ENCODE measurements at places on chromosomes 2 and 18. TPM values are rescaled to one million over a fixed set of nuclear protein-coding genes. Genes with fewer than 3 reads are reported as not detected.

KCNG2 gene
- 0.19 TPM for polyA plus RNA-seq

GRCh38 chr2:44441200-44441599, 79.5 kb downstream of the CAMKMT start:
- DNase-seq, result no peak

GRCh38 chr2:120587279-120587996, 148.2 kb upstream of the GLI2 start:
- DNase-seq, result no peak

NFATC1 gene
- polyA plus RNA-seq, result 8.2 TPM

GCG gene
- polyA plus RNA-seq, result not detected

DNA sequence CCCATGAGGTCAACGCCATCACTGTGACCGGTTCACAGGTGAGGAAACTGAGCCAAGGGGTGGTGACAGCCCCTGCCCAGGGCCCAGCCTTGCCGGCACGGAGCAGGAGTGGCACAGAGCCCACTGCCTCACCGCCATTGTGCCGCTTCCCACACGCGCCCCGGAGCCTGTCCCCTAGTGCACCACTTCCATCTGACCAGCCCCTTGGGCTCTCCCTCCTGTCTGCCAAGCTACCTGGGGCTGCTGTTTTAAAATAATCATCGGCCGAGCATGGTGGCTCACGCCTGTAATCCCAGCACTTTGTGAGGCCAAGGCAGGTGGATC, 49.7 kb upstream of the GLI2 start:
- DNase-seq, result no peak

GRCh38 chr2:237541243-237541642, 25.1 kb upstream of the PRLH start:
- DNase-seq, result no peak

FAM237A gene
- polyA plus RNA-seq, result not detected

- DNase-seq, result no peak
Observed at GRCh38 chr2:10784719-10785118, 27.9 kb downstream of the PDIA6 start.

DNA sequence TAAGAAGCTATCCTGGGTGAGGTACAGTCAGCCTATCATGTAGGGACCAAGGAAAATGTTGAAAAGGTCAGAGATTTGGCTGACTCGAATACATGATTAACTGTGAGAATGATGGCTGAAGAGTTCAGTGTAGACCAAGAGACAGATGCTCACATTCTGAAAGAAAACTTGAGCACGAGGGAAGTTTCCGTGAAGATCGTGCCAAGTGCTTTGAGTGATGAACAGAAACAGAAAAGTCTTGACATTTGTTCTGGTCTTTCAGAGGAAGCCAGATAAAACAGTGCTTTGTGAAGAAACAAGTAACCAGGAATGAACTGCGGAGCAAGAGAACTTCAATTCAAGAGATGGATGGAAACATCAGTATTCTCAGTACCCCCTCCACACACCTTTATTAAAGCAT, 500.3 kb upstream of the SMIM21 start:
- no peak for DNase-seq

DNA sequence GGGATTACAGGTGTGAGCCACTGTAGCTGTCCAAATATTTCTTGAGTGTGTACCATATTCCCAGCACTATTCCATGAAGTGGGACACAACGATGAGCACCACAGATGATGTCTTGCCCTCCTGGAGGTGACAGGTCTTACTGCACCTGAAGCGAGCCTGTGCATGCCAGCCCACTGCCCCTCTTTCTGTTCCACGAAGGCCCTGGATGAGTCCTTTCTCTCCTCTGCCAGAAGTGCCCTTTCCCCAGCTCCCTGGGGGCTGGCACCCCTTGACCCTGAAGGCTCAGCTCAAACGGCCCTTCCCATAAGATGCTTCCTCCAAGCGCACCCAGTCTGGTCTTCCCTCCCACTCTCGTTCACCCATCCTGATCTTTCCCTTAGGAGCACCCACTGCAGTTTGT, 5.5 kb downstream of the ATP6V1B1 start:
- DNase-seq, result no peak

- no peak for DNase-seq
Observed at GRCh38 chr2:74072565-74072964, 75.1 kb downstream of the BOLA3 start.

DTNA gene
- 8.9 TPM for polyA plus RNA-seq

XPO1 gene
- 265 TPM for polyA plus RNA-seq

TFCP2L1 gene
- 1.0 TPM for polyA plus RNA-seq

DNA sequence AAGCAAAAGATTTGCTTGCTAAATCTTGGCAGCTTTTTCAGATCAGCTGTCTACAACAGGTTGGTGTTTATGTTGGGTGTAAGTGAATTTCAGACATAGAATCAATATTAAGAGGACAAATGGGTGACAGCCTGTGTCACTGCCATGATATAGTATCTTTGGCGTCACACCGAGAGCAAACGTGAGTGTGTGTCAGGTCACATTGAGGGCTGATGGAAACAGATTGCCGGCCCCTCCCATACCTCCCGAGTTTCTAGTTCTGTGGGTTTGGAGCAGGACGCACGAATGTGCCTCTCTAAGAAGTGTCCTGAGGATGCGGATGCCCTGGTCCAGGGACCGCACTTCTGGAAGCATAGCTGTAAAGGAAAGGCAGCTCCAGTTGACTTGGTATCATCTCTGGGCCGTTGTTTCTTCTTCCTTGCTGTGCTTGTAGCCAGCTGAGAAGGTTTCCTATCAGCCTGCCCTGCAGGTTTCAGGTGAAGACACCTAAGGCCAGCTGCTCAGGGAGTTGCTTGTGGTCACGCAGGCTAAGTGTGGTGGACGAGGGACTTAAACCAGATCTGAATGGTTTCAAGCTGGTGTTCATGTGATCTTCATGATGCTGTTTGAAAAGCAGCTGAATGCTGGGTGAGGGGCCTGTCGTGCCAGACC, 6.4 kb downstream of the AGAP1 start:
- no peak for DNase-seq

- no peak for DNase-seq
Observed at GRCh38 chr18:57334383-57334782, 18.0 kb upstream of the ST8SIA3 start.

DNA sequence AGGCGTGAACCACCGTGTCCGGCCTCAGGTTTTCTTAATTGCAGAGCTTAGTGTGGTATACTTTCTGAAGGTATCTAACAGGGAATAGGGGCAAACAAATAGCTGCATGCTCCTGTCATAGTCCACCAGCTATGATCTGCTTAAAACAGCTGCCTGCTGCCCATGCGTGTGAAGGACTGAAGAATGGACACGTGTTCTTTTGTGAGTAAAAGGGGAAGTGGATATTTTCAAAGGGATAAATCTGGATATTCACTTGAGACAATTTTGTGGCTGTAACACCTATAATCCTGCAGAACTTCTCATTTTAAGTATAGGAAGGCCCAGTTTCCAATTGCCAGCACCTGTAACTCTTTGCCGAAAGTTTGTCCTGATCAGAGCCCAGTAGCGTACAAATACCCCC, 44.7 kb downstream of the TRPM8 start:
- no peak for DNase-seq

- no peak for DNase-seq
Observed at GRCh38 chr2:236254001-236254400, 10.2 kb downstream of the ASB18 start.

DNA sequence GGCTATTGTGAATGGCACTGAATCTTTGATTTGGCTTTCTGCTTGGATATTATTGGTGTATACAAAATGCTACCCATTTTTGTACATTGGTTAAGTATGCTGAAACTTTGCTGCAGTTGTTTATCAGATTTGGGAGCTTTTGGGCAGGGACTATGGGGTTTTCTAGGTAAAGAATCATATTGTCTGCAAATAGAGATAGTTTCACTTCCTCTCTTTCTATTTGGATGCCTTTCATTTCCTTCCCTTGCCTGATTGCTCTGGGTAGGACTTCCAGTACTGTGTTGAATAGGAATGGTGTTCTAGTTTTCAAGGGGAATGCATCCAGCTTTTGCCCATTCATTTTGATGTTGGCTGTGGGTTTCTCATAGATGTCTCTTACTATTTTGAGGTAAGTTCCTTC, 489.1 kb upstream of the LRATD1 start:
- DNase-seq, result no peak

DNA sequence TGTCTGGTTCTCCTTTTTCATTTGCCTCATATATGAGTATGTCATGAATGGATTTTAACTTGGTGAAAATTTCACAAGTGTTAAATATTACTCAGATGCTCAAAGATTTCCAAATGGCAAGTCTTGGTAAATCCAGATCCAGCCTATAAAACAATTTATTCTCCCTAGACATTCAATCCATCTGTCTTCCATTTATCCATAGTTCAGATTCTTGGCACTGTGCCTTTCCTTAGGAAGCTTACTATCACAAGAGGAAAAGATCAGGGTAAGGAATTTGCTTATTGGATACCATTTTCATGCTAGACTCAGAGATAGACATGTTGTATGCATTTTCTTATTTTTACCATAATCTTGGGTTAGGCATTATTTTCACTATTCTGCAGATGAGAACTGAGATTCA, 72.5 kb upstream of the LRRTM1 start:
- no peak for DNase-seq

DUSP19 gene
- polyA plus RNA-seq, result 5.8 TPM

MAPK4 gene
- 1.7 TPM for polyA plus RNA-seq

- DNase-seq, result no peak
Observed at GRCh38 chr18:13514558-13514957, 211.8 kb downstream of the FAM210A start.

- no peak for DNase-seq
Observed at GRCh38 chr2:219789476-219789875, 162.0 kb downstream of the SLC4A3 start.

HSBP1L1 gene
- 26.9 TPM for polyA plus RNA-seq

- DNase-seq, result no peak
Observed at GRCh38 chr2:218748741-218749441, 33.1 kb upstream of the CYP27A1 start.

- no peak for DNase-seq
Observed at GRCh38 chr2:59665021-59665420, 888.4 kb downstream of the BCL11A start.

NAT8 gene
- 0.89 TPM for polyA plus RNA-seq

- no peak for DNase-seq
Observed at GRCh38 chr2:68091439-68092034, 28.7 kb upstream of the C1D start.

DNA sequence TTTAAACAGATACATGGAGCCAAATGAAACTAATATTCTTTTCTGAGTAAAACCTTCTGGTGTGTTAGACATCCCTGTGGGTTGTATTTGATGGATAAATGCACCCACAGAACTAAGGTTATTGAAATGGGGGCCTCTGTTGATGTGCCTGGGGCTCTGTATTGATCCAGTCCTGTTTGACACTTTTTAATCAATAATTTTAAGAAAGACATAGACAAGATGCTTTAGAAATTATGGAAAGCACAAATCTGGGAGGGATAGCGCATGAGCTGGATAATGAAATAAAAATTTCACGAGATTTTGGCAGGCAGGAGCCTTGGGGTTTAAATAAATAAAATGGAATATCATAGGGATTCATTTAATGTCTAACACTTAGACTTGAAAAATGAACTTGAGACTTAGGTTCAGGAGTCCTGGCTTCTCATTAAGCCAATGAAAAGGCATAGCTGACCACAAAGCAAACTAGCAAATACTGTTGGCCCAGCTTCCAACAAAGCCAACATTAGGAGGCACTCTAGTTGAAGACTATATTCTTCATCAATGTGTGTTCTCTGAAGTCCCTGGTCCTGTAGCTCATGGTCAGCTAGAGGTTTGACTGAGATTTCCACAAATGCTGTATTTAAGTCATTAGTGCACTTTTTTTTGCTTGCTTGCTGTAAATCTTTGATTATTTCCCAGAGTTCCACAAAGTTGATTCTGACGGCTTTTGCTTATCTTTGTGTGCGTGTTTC, 64.2 kb upstream of the SH3RF3 start:
- no peak for DNase-seq

DNA sequence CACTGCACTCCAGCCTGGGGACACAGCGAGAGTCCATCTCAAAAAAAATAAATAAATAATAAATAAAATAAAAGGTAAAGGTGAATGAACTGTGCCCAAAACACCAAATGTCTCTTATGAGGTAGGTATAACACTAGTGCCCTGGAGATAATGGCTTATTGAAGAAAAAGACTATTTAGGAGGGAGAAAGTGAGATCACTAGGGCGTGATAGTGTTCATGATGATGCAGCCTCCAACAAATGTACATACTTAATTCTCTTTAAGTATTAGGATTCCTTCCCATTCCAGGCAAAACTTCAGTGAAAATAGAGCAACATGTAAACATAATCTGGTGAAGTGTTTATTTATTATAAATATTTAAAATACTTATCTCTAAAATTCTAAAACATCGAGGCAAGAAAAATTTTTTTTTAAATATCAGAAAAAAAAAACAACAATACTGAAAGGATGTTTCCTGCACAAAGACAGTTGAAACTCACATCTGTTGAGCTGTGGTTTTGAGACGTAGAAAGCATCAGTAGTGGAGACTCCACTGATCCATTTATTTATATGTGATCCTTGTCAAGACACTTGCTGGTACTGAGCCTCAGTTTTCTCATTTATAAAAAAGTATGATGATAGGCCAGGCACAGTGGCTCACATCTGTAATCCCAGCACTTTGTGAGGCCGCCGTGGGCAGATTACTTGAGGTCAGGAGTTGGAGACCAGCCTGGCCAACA, 183.3 kb downstream of the LRP1B start:
- no peak for DNase-seq

- DNase-seq, result no peak
Observed at GRCh38 chr2:176960736-176961520, 251.7 kb upstream of the HNRNPA3 start.

GRCh38 chr2:108621087-108621559, 86.9 kb downstream of the LIMS1 start:
- no peak for DNase-seq

GRCh38 chr18:55513161-55513560, 74.8 kb downstream of the TCF4 start:
- DNase-seq, result no peak

C2orf76 gene
- polyA plus RNA-seq, result 20.8 TPM

SPIRE1 gene
- 32.5 TPM for polyA plus RNA-seq

GRCh38 chr2:165953306-165953654, 296 bp downstream of the TTC21B start:
- no peak for DNase-seq

DNA sequence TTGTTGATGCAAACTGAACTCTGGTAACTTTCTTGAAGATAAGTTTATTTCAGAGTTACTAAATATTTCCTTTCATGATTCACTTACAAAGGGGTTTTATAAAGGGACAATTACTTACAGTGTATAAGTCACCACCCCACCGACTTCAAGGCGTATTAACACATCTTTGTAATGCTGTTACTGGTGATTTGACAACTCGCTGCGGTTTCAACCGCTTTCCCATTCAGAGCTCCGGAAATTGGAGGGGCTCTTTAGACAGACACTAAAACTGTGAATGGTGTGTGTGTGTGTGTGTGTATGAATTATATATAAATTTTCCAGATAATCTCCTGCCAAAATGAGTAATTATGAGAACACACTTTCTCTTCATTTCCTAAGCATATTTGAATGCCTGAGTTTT, 4.9 kb downstream of the TM4SF20 start:
- no peak for DNase-seq

HEATR5B gene
- polyA plus RNA-seq, result 19.6 TPM

DNA sequence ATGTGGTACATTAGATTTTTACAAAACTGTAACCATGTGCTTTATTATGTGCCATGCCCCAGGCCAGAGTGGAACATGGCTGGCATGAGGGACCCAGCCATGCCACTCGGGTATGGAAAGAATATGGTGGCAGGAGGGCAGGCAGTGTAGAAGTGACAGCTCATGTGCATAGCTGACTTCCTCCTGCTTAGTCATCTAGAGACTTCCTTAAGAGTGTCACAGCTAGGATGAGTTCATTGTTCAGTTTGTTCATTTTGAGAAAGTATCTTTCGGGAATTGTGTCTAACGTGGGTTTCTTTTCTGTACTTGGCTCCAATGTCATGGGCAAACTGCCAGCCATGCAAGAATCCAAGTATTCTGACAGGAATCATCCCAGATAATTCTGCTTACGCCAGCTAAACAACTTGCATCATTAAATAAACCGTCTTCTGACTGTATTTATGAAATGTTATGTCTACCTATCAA, 94.3 kb upstream of the ITGB6 start:
- DNase-seq, result no peak
